Inflammatory macrophage treated with lipopolysaccharide for 4 hours (primary cell): ENCODE measurements at places on chromosomes 2 and 18.

GRCh38 chr2:210189452-210190138, 18.4 kb upstream of the KANSL1L start:
- DNase-seq: peak; percentile 38

GRCh38 chr18:9965711-9966624, 52.2 kb downstream of the VAPA start:
- DNase-seq: no peak

DNA sequence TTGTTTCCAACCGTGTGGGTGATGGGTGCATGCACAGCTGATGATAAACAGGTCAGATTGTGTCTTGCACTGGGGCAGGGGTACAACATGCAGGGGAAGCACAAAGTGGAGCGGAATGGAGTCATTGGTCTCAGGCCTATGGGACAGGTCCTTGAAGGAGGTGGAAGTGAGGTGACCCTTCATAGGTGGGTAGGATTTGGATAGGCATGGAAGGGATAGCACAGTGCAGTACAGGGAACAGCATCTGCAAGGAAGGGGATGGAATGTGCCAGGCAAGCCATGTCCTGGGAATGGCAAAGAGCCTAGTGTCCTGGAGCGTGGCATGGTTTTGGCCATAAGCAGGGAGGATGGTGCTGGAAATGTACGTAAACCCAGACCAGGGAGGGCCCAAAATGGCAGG, 143.9 kb downstream of the CAPN13 start:
- DNase-seq: no peak

- DNase-seq: no peak
Observed at GRCh38 chr18:63492851-63493250, 16.1 kb downstream of the SERPINB5 start.

DNA sequence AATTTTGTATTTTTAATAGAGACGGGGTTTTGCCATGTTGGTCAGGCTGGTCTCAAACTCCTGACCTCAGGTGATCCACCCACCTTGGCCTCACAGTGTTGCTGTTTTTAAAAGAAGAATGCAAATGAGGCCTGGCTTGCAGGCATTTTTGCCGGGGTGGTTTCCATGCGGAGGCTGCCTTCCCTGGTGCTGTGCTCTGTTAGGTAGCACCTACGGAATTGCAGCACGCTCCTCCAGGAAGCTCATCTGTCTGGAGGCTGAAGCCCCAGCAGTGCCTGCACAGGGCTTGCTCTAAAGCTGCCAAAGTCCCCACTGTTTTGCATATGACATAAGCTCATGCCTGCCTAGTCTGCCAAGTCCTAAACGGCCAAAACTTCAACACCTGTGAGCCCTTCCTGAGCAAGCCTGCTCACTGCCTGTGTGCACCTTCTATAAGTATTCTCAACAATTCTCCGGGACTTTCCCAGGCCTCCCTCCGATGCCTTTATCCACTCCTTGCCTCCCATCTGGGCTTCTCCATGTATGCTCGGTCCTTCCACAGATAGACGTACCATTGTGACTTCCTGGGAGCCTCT, 551.3 kb upstream of the RAB6C start:
- no peak for DNase-seq

GRCh38 chr18:30406728-30407127, 635.8 kb downstream of the DSC3 start:
- no peak for DNase-seq

DNA sequence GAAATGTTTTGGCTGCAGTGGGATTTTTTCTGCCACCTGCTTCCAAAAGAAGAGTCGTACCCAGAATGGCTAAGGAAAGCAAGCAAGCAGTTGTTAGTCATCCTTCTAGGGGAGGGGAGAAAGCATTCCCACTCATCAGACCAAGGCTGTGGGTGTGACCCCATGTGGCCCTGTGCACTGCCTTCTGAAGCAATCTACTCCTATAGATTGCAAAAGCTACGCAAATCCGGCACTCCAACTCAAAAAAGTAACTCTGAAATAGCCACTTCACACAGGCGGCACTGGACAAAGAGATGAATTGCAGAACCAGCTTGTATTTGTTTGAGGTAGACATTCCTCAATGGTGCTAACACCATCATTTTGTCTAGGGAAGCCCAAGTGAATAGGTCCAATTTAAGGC, 44.3 kb downstream of the ST3GAL5 start:
- DNase-seq: peak; percentile 92

GRCh38 chr18:28792404-28793086, 615.6 kb upstream of the CDH2 start:
- DNase-seq: no peak

DNA sequence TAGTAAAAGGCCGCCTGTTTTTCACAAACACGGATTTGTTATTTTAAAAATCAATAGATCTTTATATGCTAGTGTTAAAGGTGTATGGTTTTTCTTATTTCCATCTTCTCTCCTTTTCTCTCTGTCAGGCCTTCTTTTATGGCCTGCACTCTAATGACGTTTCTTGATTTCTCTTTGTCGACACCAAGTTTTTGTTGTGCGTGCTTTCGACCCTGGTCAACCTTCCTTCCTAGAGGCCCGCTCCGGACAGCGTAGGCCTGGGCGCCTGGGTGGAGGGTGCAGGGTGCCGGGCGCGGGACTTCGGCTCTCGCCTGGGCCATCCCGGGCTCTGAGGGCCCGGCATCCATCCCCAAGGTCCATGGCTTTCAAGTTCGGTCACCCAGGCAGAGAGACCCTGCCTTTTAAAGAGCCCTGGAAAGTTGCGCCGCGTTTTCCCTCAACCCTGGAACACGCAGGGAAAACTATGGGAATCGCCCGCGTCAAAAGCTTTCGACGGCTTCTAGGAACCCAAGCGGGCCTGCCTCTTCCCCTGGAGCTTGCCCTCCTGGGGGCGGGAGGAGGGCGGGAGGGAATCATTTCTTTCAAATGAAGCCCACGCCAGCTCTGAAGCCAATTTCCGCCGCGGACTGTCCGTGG, 4.1 kb upstream of the SATB2 start:
- DNase-seq: no peak

DNA sequence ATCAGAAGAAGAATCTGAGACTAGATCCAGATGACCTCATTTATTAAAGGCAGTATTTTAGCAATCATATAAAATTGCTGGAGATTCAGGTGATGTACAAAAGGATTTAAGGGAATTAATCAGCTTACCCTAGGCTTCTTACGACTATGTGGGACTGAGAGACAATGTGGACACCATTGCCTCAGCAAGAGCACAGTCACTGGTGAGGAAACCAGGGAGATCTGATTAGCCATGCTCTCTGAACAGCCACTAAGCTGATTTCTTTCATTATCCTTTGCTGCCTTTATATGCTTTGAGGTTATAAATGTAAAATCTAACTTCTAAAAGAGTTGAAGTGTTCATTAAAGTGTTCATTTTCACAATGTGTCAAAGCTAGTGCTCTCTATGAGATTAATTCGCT, 22.7 kb upstream of the GULP1 start:
- DNase-seq: no peak

GRCh38 chr2:10963155-10963554, 51.4 kb downstream of the KCNF1 start:
- peak; percentile 33 for DNase-seq

DNA sequence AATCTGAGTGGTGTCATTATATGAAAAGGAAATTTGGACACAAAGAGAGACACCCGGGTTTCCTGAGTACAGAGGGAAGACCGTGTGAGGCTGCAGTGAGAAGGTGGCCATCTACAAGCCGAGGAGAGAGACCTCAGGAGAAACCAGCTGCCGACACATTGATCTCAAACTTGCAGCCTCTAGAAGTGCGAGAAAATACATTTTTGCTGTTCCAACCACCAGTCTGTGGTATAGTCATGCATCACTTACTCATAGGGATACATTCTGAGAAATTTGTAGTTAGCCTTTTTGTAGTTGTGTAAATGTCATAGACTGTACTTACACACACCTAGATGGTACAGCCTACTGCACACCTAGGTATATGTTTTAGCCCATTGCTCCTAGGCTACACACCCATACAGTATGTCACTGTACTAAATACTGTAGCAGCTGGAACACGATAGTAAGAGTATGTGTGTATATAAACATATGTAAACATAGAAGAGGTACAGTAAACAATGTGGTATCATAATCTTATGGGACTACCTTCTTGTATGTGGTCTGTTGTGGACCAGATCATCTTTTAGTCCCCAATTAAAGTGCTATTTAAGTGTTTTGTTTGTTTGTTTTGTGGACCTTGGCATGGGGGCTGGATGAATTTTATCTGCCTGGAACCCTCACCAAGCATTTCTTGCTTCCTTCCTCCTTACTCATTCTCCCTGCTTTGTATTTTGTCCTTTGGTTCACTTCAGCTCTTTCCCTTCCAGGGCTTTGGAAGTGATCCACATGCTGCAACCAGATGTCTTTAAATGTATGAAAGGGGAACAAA, 38.3 kb upstream of the SESTD1 start:
- no peak for DNase-seq

GRCh38 chr2:70854411-70854810, 18.8 kb upstream of the CD207 start:
- peak; percentile 59 for DNase-seq

- DNase-seq: no peak
Observed at GRCh38 chr2:69209482-69209881, 177.5 kb downstream of the GFPT1 start.

DNA sequence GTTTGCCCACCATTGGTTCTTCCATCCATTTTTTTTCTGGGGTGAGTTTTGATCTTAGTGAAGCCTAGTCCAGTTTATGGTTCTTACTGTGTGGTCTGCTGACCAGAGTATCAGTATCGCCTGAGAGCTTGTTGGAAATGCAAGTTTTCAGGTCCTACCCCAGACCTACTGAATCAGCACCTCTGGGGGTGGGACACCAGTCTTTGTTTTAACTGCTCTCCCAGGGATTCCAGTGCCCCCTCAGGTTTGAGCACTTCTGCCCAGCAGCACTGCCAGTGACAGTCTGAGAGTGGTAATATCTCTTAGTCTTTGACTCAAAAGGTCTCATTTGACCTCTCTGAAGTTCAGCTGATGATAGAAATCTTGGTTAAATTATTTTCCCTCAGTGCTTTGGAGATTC, 269.3 kb downstream of the ALPK2 start:
- DNase-seq: no peak

DNA sequence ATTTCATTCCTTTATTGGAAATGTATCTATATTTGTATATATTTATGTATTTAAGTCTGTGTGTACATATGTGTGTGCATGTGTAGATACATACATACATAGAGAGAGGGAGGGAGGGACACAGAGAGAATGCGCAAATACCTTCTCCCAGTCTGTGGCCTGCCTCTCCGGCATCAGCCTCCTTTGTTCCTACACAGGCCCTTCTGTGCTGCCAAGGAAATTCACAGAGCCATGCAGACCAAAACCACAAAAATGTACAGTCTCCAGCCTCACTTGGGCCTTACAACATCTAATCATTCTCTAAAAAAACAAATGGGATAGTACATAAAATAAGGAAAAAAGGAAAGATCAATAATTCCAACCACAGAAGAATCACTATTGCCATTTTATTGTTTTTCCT, 8.8 kb upstream of the CRACDL start:
- DNase-seq: no peak

GRCh38 chr18:58955738-58956137, 91.1 kb downstream of the ZNF532 start:
- DNase-seq: no peak

DNA sequence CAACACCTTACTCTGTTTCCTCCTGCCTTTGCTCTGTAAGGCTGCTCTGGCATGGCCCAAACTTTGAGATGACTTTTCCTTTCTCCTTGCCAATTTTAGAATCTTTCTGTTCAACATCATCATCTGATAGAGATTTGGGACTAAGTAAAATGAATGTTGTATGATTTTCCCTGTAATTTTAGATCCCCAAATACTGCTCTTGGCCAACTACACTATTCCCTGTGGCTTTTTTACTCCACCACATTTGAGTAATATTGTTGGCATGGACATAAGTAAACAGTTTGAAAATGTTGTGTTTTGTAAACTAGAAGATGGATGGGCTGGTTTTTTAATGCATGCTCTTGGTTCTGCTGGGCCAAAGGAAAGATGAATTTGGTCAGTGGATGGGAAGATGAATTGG, 12.1 kb downstream of the LTBP1 start:
- DNase-seq: no peak

GRCh38 chr18:46324087-46324955, 220.1 kb downstream of the HAUS1 start:
- peak; percentile 75 for DNase-seq

GRCh38 chr2:186992597-186992996, 143.6 kb upstream of the ZSWIM2 start:
- DNase-seq: no peak

GRCh38 chr2:70888923-70889715, 46.6 kb upstream of the ATP6V1B1 start:
- DNase-seq: no peak

DNA sequence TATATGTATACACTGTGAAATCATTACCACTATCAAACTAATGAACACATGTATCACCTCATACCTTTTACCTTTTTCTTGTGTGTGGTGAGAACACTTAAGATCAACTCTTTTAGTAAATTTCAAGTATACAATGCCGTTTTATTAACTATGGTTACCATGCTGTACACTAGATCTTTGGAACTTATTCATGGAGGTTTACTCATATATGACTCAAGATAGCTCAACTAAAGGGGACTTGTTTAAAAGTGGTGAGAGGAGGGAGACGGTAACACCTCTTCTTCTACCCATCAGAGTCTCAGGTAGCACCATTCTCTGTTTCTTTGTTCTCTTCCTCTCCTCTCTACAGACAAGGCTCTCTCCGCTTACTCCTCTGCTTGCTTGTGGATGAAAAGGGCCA, 36.1 kb upstream of the TMEM178A start:
- DNase-seq: no peak
